ENCODE measurements at places on chromosomes 13 and 19.

DNA sequence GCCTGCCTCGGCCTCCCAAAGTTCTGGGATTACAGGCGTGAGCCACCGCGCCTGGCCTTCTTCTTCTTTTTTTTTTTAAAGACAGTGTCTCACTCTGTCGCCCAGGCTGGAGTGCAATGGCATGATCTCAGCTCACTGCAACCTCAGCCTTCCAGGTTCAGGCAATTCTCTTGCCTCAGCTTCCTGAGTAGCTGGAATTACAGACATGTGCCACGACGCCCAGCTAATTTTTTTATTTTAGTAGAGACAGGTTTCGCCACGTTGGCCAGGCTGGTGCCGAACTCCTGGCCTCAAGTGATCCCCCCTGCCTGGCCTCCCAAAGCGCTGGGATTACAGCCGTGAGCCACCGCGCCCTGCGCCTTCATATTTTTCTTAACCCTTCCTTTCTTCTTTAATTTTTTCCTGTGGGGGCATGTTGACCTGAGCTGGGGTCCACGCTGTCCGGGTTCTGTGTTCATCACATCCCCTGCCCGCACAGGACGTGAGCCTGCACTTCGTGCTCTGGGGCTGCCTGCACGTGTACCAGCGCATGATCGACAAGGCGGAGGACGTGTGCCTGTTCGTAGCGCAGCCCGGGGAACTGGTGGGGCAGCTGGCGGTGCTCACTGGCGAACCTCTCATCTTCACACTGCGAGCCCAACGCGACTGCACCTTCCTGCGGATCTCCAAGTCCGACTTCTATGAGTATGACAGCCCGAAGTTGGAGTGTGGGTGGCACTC is 14.1 kb downstream of the PNPLA6 start:
- DNase-seq, result no peak

- peak; percentile 62 for DNase-seq
These were observed 730 bp downstream of the NRTN start for GRCh38 chr19:5805462-5806132.

DNA sequence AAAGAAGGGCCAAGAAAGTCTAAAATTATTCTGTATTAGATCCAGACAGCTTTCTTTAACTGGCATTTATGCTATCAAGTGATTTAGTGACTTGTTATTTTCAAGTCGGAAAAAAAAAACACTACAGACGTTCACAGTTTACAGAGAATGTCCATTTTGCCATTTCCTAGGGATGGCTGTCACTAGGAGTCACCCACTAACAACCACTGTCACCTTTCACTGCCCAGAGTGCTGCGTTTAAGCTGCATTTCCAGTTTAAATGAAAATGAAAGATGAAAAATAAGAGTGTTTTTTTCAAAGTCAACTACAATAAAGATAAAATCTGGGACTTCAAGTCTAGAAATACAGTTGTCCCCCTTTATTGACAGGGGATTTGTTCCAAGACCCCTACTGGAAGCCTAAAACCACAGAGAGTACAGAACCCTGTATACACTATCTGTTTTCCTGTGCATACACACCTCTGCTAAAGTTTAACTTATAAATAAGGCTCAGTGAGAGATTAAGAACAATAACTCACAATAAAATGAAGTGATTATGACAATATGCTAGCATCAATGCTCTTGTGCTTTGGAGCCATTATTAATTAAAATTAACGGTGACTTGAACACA is 112.5 kb downstream of the SACS start:
- DNase-seq, result no peak

DNA sequence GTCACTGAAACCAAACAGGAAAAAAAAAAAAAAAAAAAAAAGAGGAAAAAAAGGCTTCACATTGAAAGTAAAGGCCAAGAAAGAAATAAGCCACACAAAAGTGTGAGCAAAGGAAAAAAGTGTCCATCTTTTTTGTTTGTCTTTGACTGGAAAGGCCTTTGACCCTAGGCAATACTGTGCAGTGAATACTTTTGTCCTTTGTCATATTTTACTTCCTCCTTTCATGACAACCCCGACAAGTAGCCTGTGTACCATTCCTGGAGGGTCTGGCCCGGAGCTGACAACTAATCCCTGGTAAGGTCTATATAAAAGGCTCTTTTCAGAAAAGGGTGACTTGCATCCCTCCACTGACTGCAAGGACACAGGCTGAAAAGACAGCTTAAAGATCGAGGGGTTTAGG is 12.9 kb upstream of the MICU2 start:
- no peak for DNase-seq

DNA sequence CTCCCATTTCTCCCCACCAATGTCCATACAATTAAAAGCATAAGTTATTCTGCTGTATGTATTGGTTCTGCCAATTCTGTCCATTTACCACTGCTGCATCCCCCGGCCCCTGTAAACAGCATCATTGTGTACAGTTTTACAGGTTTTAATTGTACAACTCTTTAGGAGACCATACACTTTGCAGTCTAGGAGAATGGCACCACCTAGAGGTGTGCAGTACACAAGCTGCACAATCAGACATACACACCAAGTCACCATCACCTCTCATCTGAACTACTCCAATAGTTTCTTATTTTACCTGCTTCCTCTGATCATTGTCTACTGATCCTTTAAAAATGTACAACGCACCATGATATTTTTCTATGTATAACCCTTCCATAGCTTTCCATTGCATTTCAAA is 855.9 kb upstream of the KLHL1 start:
- peak; percentile 43 for DNase-seq

All from NCI-H1105 treated with DMSO at 0.1 percent for 48 hours (cell line).